CD4-positive, alpha-beta T cell treated with Interleukin-1 beta for 1 hour (primary cell): ENCODE measurements at places on chromosomes 6 and 20.

- no peak for DNase-seq
Measured at GRCh38 chr6:2715737-2716136, 35.0 kb downstream of the MYLK4 start.

GRCh38 chr6:117795234-117795633, 111.8 kb upstream of the SLC35F1 start:
- DNase-seq: no peak

DNA sequence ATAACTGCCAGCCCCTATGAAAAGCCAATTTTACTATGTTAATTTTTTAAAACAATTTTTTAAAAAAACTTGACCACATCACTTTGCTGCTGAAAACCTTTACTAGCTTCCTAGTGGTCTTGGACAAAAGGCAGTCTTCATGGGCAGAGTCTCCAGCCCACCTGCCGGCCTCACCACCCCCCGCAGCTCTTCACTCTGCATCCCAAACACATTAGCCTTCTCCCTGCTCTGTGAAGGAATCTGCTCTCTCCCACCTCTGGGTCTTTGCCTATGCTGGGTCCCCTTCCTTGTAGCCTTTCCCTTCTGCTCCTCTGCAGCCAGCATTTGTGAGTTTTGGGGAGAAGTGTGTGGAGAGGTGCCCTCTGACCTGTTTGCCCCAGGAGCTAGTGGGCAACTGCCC, 170.7 kb upstream of the MLN start:
- no peak for DNase-seq

DNA sequence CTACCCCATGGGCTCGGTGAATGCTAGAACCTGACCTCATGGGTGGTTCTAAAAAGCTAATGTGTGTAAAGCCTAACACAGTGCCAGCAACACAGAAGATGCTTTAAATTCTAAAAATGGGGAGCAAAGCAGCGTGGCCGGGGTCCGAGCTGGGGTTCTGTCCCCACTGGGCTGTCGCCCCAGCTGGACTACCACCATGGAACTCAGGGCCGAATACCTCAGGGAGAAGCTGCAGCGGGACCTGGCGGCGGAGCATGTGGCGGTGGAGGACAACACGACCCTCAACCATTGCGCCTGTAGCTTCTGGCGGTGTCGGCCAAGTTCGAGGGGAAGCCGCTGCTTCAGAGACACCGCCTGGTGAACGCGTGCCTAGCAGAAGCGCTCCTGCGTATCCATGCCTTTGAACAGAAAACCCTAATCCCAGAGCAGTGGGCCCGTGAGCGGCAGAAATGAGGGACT, 8.4 kb downstream of the SOX4 start:
- DNase-seq: no peak

DNA sequence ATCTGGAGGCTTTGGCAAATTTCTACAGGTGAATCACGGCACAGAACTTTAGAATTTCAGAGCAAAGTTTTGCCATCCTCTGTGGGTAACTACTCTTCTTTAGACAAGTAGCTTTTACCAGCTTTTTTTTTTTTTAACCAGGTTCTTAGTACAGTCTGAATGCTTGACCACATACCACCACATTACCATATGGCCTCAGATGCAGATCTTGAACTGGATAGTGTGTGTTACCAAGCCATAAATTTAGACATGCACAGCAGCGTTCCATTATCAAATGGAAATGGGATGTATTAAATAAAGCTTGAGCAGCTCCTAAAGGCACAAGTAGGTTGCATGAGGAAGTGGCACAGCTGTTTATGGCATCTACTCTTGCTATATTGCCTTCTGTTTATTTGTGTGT, 38.3 kb upstream of the PRSS16 start:
- no peak for DNase-seq

- DNase-seq: no peak
Measured at GRCh38 chr20:18671203-18671710, 83.4 kb downstream of the DTD1 start.

DNA sequence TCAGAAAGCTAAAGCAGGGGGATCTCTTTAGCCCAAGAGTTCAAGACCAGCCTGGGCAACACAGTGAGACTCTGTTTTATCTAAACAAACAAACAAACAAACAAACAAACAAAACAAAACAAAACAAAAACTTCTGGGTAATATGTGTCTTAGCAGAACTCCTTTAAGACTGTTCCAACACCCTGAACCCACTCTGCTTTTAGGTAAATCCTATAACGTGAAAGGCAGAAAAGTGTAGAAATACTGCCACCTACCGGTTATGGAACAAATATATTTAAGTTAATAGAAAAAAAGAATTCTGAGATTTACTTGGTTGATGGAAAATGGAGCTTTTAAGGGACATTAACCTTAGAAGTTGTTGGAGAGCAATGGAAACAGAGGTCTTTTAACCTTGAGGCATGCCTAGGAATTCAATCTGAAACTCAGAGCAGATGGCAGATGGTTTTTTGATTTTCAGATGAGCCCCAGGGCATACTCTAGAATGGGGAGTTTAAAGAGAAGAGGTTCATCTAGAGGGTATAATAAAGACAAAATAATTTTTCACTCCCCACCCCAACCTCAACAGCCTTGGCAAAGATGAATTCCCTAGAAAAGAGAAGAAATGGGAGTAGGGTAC, 38.5 kb downstream of the SOD2 start:
- peak; percentile 57 for DNase-seq

DNA sequence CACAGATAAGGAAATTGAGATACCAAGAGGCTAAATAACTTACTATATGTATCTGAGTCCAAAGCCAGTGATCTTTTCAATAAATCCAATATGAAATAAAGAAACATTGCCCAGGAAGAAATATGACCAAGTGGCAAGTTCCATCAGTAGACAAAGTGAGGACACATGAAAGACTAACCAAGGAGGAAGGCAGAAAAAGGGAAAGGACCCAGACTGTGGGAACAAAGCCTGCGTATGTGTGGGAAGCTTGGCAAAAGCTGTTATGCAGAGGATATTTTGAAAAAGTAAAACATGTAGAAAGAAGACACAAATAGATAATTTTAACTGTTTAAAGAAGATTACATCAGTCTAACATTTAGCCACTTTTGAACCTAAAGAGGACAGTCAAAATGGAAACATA, 264.4 kb upstream of the PRDM1 start:
- no peak for DNase-seq

GRCh38 chr6:8299034-8299433, 136.3 kb downstream of the SLC35B3 start:
- no peak for DNase-seq

DNA sequence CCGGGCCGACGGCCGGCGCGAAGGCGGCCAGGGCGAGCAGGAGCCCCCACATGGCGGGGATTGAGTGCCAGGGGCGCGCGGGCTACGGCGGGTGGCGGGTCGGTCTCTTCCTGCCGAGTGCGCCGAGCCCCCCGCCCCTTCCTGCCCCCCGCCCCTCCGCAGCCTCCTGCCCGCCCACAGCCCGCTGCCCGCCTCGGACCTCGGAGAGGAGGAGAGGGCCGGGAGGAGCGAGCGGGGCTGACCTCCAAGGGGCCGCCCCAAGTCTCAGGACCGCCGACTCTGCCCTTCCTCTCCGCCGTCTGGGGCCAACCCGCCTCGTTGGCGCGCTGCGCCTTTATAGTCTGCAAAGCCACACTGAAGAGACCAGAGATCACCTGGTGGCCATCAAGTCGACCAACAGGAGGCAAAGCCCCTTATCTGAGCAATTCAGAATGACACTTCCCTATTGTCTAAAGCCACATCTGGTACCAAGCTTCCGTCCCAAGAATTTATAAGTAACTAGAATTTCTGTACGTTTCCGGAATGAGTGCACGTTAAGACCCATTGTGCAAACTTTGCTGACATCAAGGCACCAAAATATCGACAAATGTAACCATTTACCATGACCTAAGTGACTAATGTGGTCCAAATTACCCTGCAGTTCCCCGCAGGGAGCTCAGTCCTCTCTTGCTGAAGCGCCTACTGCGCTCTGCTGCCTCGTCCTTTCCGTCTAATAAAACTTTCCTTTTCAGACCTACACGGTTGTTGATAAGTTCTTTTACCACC, at the start of gene CPXM1:
Gene CPXM1 (minus strand): TSS at position 107 of the 765 bp plus-strand sequence. CDS start 55 bp downstream, at position 52.
- no peak for DNase-seq

DNA sequence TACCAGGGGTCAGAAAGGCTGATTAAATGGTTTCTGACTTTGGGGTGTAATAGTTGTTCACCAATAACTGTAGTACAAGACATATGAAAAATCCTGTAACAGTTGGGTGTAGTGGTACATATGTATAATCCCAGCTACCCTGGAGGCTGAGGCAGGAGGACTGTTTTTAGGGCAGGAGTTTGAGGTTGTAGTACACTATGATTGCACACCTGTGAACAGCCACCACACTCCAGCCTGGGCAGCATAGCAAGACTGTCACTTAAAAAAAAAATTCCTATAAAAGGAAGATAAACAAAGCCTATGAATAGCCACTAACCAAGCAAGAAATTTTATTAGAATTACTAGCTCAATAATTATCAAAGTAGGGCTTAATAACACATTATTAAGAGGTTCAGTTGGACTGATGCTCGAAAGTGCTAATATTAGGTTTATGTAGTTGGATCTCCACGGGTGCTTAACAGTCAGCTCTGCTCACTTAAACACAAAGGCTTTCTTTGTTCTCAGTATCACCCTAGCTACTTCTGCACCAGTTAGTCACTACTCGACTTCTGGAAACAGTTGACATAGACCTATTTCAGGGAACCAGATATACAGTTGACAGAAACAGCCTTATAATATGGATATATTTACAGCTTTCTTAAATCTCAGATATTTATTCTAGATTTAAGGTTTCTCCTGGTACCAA, 113.0 kb downstream of the MTFR2 start:
- DNase-seq: no peak
